Stimulated activated CD4-positive, alpha-beta T cell treated with anti-CD3 and anti-CD28 coated beads, Interleukin-4, amount 100 ng/mL, for 24 hours (primary cell): ENCODE measurements at places on chromosomes 12 and 14.

GRCh38 chr12:16331998-16332397 lies 15.4 kb upstream of the MGST1 start:
- no peak for DNase-seq

DNA sequence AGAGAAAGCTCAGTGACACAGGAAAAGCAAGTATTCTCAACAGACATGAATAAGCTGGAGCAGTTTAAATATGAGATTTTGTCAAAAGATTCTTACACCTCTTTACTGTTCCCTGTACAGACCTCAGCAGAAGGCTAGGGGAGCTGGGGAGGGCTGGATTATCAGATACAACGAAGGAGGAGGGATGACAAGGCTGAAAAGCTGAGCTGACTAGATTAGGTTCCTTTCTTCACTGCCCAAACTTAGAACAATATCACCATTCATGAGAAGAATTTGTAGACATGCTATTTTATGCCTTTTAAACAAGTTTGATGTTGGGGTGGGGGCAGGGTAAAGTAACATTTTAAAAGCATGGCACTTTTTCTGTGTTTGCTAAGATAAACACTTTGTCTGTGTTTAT lies 611.1 kb downstream of the AACS start:
- no peak for DNase-seq

DNA sequence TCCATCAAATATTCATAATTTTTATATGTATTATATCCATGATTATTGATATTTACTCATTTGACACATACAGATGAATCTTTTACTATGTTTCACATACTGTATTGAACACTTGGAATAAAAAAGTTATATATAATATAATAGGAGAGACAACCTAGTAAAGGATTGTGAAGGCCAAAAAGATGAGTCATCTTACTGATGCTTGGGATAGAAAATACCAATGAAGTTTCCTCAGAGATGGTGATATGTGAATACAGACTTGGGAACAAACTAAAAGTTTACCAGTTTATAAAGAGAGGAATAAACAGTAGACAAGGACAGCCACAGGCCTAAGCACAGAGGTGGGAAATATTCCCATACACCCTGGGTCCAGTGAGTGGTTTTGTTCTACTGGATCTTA lies 743.9 kb upstream of the FLRT2 start:
- DNase-seq = no peak

DNA sequence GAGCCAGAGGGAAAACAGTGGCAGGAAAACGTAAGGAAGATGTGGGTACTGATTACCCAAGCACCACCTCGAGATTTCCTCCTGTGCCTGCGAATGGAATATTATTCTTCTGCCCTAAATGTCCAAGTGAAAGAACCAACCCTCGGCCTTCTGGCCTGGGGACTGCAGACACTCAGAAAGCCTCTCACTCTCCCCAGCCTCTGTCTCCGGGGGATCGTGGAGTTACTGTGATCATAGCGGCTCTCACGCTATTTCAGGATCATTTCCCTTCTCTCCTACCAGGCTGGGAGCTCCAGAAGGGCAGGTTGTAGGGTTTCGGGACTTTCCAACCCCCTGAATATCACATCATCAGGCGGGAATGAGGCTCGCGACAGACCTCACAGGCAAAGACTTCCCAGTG lies 68.9 kb downstream of the KDM2B start:
- DNase-seq = no peak
